CD4-positive, alpha-beta T cell treated with Interleukin-1 beta for 1 hour (primary cell): ENCODE measurements at places on chromosomes 1 and 21.

DNA sequence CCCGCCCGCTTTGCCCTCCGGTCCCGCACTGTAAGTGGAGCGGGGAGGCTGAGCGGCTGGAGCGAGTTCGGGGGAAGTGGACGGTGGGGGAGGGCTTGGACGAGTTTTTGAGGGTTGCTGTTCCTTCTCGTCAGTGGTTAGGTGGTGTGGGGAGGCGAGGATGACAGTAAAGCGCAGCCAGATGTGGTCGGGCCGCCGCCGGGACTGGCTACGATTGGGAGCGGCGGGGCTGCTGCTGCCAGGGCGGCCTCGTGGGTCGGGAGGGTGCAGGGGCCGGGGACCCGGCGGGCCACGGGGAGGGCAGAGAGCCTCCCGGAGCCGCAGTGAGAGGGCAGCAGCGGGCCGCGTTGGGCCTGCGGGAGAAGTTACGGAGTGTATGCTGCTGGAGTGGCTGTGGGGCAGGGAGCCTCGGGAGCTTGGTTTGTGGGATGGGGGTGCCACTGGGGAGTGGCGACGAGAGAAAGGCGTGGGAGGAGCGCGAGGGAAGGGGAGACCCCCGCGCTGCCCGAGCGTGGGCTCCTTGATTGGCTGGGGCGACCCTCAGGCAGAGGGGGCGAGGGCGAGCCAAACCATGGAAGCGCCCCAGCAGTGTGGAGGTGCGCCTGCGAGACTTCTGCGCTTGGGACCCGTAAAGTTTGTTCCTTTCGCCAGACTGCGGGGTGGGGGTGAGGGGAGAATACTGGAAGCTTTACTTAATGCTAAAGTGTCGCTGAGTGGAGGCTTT, 2.1 kb downstream of the ADGRL2 start:
- no peak for DNase-seq

DNA sequence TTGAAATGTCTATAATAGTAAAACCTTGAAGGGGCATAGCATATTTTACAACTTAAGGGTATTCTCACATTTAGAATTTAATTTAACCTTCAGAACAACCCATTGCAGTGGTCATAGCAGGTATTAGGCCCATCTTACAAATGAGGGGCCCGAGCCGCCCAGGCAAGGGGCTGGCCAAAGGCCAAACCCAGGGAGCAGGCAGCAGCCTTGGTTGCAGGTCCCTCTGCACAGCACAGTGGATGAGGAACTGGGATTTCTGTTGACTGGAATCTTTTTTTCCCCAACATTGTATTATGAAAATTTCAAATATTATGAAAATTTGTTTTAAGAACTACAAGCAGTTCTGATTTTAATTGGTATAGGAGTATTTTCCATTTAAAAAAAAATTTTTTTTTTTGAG, 33.2 kb downstream of the CCSAP start:
- no peak for DNase-seq

DNA sequence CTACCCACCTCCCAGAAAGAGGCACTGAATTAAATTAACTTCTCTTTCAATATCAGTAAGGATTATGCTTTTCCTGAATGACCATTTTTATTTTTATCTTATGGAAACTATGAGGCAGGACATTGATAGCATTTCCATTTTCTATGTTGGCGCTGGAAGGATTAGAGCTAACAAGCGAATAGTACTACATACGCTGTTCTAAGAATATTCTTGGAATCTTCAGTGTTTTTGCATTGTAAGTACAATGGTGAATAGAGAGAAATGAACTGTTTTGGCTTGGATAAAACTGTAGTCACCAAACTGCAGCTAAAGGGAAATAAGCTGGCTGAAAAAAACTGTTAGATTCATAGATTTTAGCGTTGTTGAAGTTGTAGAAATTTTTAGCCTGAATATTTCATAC, 779.0 kb upstream of the ADGRL4 start:
- DNase-seq: no peak

GRCh38 chr1:2346691-2347408, 44.5 kb downstream of the MORN1 start:
- no peak for DNase-seq
